ENCODE measurements at places on chromosomes 2 and 18.

DNA sequence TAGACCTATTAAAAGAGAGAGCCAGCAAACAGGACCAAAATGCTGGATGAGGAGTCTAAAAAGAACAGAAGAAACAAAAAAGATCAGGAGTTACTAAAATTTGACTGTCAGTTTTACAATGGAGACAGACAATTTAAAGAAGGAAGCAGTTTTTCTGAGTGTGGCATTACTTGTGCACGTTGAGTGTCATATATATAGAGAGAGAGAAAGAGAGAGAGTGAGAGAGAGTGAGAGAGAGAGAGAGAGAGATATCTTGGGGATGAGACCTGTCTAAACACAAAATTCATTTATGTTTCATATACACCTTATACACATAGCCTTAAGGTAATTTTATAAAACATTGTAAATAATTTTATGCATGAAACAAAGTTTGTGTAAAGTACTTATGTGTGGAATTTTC is 2.1 kb upstream of the GALNT3 start:
- DNase-seq: no peak

DNA sequence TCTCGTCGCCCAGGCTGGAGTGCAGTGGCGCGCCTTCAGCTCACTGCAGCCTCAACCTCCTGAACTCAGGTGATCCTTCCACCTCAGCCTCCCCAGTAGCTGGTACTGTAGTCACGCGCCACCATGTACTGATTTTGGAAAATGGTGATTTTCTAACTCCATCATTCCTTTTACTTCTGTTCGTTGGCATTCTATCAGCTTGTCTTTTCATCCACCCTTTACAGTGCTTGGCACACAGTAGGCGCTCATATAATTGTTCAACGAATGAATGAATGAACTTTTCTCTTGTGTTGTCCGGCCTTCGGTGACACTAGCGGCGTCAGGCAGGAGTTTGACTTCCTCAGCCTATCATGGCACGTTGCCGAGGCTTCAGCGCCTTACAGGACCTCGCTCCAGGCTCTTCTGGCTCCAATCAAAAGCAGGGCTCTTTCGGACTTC is 373 bp upstream of the MTHFD2 start:
- no peak for DNase-seq

GRCh38 chr2:127572841-127573240 is 37.4 kb downstream of the MYO7B start:
- DNase-seq: no peak

DNA sequence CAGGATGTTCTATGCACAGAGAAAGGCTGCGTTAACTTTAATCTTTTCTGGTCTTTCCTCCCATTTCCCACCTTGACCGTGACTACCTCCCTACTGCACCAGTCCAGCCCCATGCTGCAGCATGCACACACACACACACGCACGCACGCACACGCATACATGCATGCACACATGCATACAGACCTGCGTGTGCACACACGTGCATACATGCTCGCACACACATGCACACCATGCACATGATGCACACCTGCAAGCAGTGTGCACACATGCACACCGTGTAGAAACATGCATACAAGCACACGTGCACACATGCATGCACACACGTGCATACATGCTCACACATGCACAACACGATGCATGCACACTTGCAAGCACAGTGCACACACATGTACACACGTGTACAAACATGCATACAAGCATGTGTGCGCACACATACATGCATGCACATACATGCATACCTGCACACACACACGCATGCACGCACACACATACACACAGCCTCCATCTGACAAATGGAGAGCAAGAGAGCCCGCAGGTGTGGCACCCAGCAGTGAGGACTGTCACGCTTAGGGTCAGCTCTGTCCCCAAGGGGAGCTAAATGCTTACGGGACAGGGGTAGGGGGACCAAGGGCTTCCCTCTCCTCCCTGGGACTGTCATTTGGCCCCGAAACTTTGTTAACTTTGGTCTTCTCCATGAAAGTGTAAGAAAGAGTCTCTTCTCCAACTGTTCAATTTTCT is 18.2 kb downstream of the SNORC start:
- DNase-seq: no peak

DNA sequence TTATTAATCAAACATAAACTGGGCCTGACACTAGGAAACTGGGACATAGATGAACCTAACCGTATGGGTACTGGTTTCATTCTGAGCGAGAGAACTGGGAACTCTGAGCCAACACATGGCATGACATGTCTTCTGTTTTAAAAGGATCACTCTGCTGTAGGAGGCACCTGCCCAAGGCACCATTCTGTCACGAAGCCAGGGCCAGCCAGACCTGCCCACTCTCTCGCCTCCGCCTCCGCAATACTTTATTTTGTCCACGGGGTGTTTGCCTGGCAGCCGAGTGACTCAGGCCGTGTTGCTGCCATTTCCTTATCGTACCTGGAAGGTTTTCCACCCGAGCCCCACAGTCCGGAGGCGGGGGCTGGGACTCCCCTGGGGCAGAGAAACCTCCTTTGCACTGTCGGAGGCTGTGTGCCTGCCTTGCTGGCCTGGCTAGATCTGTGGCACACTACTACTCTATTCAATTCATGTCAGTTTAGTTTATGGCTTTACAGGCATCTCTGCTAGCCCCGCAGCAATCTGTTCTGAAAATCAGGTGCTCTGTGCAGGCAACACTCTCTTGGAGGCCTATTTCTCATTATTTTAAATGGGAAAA is 120.4 kb upstream of the ACKR3 start:
- DNase-seq: no peak

GRCh38 chr2:149657401-149658040 is 69.9 kb upstream of the MMADHC start:
- DNase-seq: no peak

DNA sequence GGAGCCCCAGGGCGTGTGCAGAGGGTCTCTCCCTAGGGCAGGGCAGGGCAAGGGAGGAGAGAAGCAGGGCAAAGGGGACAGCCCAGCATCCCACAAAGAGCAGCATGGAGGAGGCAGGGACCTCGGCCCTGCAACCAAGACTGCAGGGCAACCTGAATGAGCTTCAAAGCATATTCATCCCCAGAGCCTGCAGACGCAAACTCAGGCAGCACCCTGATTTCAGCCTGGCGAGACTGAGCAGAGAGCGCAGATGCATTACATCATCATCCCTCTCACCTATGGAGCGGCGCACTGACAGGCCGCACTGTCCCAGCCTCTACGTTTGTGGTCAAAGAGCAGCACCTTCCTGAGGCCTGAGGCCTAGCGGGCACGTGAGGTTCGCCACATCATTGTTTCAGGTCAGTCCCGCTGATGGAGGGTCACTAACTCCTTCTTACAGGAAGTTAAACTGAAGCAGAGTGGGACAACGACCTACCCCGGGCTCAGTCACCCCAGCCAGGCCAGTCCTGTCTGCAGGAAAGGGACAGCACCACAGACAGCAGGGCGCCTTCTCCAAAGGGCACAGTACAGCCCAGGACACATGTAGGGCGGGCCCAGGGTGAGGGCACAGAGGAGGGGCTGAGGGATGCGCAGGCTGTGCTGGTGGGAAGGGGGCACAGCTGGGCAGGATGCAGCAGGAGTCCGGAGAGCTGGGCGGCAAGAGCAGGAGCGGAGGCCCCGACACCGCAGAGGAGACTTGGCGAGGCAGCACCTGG is 67.2 kb upstream of the RAB6C start:
- no peak for DNase-seq

- no peak for DNase-seq
These were observed 53.2 kb upstream of the GPR17 start for GRCh38 chr2:127592761-127593227.

GRCh38 chr2:168614172-168615018 is 158.3 kb downstream of the CERS6 start:
- DNase-seq: no peak

DNA sequence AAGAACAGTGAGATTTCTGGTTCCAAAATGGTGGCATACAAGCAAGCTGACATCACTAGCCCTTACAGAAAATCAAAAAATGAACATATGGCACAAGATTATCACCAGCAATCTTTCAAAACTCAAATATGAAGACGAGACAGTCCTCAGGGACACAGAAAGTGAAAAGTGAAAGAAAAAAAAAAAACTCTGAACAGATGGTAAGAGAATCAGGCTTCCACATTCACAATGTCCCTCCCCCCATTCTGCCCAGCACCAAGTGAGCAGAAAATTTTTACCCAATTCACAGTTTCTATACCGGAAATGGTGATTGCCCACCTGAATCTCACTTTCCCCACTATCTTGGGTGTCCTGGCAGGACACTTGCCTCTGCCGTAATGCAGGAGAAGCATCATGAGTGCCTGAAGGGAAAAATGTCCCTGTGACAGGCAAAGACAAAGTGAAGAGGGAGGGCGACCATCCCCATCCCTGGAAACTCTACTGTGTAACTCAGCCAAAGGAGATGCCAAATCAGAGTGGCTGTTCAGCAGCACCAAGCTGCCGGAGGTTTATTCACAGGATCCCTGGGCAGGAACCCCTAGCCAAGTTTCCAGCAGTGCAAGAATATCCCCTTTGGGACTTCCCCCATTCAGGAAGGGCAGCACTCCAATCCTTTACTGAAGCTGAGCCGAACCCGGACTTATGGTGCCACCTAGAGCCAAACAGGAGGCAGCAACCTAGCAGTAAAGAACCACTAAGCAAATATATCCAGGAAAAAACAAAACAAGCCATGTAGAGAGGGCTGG is 312.2 kb downstream of the LRATD1 start:
- DNase-seq: no peak

DNA sequence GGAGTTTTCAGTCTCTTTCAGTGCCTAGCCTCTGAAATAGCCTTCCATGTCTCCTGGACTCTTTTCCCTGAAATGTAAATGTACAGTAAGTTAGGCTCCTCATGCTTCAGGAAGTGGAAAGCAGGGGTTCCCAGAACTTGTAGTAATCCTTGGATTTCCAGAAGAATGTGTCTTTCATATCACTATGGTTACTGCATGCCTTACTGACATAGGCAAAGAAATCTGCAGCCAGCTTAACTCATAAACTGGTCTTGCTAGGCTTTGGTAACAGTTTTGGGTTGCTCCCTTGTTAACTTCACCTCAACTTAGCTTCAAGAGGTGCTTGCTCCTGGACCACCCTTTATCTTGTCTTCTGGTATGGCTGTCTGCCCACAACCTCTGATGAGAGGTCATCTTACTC is 686.8 kb upstream of the DDX18 start:
- DNase-seq: no peak

- no peak for DNase-seq
These were observed 121.9 kb upstream of the GATA6 start for GRCh38 chr18:22047485-22047884.

GRCh38 chr2:37894601-37895000 is 30.5 kb upstream of the RMDN2 start:
- no peak for DNase-seq

- DNase-seq: no peak
These were observed 255.1 kb upstream of the ETAA1 start for GRCh38 chr2:67142071-67142470.

GRCh38 chr2:2871480-2872308 is 505.9 kb downstream of the EIPR1 start:
- no peak for DNase-seq

DNA sequence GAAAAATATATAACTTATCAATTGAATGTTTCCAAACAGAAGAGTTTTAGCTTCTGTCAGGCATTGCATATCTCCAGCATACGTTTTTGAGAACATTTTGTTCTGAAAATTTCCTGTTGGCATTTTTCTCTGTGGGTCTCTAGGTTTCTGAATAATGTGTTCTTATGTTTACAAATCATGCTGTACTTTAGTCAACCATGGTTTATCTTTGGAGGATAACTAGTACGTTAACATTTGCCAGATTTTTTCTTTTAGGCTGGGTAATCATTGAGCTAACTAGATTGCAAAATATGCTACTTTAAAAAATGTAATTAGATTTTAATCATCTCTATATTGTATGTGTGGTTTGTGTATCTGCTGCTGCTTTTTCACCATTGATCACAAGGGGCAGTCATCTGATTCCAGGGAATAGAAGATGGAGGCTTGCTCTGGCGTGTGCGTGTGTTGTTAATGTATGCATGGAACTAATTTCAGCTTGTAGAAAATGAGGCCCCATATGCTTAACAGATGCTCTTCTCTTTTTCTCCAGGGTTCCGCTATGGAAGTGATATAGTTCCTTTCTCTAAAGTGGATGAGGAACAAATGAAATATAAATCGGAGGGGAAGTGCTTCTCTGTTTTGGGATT is 21.3 kb downstream of the XRCC5 start:
- DNase-seq: no peak

- DNase-seq: no peak
These were observed 71.2 kb downstream of the SLC9A4 start for GRCh38 chr2:102544182-102544581.

DNA sequence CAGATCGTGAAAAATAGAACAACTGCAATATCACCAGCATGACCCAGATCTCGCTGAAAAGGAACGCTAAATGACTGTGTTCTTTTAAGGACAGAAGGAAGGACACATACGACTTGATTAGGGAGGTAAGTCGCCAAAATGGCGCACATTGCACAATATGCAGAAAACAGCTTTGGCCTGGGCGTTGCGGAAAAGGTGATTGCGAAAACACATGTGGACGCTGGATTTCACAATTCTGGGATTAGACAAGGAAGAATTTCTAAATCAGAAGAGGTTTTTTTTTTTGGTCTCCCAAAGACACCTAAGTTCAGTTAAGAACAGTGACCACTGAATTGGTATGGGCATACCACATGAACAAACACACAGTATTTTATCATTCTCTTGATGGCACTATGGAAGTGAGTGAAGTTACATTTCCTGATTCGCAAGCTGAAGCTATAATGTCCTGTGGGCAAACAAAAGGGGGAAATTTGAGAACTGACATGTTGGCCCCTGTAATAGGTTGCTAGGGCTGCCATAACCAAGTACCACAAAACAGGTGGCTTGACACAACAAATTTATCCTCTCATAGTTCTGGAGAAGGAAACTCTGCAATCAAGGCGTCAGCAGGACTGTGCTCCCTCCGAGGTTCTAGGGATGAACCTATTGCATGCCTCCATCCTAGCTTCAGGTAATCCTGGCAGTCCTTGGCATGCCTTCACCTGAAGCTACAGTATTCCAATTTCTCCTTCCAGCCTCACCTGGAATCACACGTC is 25.8 kb upstream of the ERICH2 start:
- DNase-seq: no peak

GRCh38 chr2:214203744-214204289 is 207.0 kb upstream of the VWC2L start:
- no peak for DNase-seq

- DNase-seq: no peak
These were observed 528.1 kb upstream of the DCC start for GRCh38 chr18:51811883-51812282.

GRCh38 chr2:151946899-151947812 is 118.9 kb upstream of the ARL5A start:
- peak; percentile 13 for DNase-seq

- DNase-seq: no peak
These were observed 62.1 kb upstream of the OTOS start for GRCh38 chr2:240202586-240202985.

GRCh38 chr2:98769784-98770183 is 38.9 kb upstream of the MGAT4A start:
- DNase-seq: peak; percentile 31

DNA sequence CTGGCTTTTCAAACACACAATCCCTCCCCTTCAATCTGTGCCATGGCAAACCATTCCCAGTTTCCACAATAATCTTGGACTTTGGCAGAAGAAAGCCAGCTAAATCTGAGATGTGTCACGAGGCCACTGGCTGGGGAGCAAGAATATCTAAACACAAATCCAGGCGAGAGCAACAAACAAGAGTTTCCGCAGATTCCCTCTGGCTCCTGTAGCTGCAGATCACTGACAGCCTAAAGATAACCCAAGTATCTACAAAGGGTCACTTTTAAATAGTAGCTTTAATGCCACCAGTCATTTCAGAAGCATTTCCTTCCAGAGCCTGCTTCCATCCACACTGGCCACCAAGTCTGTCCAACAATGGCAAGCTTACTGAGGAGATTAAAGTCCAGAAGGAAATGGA is 86.9 kb downstream of the ACVR1 start:
- no peak for DNase-seq

GRCh38 chr2:176039375-176039774 is 37.3 kb upstream of the LNPK start:
- DNase-seq: no peak

All from CD4-positive, alpha-beta T cell treated with Interleukin-2 at 100 ng/mL for 4 hours (primary cell).